ENCODE measurements at places on chromosomes 16 and 17. TPM values are rescaled to one million over a fixed set of nuclear protein-coding genes. Genes with fewer than 3 reads are reported as not detected.

- DNase-seq, result peak; percentile 53
Observed at GRCh38 chr17:7408252-7408727, 645 bp downstream of the NLGN2 start.

The C17orf107 gene
- total RNA-seq, result 2.5 TPM

- DNase-seq, result no peak
Observed at GRCh38 chr17:68456339-68457167, 743 bp downstream of the WIPI1 start.

GRCh38 chr16:5556158-5556810 is 458.7 kb upstream of the EEF2KMT start:
- no peak for DNase-seq

The SUZ12 gene
- total RNA-seq, result 65.5 TPM

The ZNF385C gene
- total RNA-seq, result not detected

The TMEM235 gene
- not detected for total RNA-seq

GRCh38 chr16:23020084-23020483 is 129.2 kb downstream of the USP31 start:
- DNase-seq, result no peak

DNA sequence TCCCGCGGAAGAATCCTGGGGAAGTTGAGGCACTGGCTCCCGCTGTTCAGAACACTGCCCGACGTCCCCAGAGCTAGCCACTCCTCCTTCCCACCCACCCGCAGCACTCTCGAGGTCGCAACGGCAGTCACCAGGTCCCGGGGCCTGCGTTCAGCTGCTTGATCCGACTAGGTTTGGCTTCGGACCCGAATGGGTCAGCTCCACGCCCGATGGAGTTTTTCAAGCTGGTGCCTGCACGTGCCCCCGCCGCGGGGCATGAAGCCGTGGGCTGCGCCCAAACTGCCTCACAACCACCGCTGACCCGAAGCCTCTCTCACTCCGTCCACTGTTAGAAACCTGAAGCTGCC is 12.4 kb upstream of the ODF4 start:
- DNase-seq, result no peak

DNA sequence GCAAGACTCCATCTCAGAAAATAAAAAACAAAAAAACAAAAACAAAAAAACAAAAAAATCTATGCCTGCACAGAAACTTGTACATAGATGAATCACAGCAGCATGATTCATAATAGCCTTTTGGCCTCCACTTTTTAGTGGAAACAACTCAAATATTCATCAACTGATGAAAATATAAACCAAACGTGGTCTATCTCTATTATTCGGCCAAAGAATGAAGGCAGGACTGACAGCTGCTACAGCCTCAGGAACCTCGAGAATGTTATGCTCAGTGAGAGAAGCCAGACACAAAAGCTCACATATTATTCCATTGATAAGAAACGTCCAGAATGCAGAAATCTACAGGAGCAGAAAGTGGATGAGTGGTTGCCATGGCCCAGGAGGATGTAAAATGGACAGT is 19.8 kb downstream of the PPL start:
- no peak for DNase-seq

The CFDP1 gene
- 37.6 TPM for total RNA-seq

The TSPOAP1 gene
- 21.6 TPM for total RNA-seq

Data from activated CD4-positive, alpha-beta memory T cell treated with anti-CD3 and anti-CD28 coated beads for 36 hours (primary cell).